ENCODE measurements at places on chromosomes 11 and 22.

DNA sequence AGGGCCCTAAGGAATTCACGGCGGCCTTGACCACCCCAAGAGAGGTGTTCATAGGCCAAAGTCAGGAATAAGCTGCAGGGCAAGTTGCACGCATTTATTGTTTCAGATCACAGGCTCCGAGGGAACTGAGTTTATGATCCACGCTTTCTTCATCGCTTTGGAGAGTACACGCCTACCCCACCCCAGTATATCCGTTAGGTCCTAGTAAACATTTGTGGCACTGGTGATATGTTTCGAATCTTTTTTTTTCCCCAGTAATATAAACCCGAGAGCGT lies 805 bp downstream of the GANAB start:
- no peak for DNase-seq

GRCh38 chr22:46318576-46318975 lies 16.9 kb upstream of the TRMU start:
- no peak for DNase-seq

DNA sequence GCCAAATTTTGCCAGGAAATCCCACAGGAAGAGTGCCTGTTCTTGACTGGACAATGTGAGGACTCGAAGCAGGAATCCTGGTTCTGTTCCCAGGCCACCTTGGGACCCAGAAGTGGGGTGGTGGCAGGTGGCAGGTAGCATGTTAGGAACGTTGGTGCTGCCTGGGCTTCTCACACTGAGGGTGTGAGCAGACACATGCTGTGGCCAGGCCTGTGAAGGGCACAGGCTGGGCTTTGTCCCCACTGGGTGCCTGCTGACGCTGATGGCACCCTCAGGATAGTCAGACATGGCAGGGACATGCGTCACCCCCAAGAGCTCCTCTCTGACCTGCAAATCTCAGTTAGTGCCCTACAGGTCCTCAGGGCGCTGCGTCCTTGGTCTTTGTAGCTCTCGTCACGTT lies 21.1 kb upstream of the NECTIN1 start:
- no peak for DNase-seq

DNA sequence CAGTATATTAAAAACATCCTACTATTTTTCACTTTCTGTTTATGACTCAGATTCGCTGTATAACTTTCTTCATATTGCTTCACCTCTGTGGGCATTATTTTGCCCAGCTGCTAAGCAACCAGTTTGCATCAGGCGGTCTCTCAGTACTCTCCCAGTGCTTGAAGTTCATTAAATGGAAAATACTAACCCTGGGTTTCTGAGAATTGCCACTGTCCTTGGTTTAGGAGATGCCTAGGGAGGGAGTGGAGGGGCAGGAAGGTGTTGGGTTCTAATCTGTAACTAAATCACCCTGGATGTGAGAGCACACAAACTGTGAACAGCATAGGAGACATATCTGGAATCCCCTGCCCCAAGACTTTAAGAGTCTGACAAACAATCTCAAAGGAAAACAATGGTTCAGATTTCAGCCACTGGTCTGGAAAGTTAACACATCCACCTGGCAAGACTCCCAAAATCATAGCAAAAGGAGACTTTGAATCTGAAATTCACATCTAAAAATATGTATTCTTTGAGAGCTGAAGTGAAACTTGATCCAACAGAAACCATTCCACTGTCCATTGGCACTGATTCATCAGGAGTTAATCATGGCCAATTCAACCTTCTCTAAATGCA lies 540.0 kb downstream of the SOX6 start:
- no peak for DNase-seq

DNA sequence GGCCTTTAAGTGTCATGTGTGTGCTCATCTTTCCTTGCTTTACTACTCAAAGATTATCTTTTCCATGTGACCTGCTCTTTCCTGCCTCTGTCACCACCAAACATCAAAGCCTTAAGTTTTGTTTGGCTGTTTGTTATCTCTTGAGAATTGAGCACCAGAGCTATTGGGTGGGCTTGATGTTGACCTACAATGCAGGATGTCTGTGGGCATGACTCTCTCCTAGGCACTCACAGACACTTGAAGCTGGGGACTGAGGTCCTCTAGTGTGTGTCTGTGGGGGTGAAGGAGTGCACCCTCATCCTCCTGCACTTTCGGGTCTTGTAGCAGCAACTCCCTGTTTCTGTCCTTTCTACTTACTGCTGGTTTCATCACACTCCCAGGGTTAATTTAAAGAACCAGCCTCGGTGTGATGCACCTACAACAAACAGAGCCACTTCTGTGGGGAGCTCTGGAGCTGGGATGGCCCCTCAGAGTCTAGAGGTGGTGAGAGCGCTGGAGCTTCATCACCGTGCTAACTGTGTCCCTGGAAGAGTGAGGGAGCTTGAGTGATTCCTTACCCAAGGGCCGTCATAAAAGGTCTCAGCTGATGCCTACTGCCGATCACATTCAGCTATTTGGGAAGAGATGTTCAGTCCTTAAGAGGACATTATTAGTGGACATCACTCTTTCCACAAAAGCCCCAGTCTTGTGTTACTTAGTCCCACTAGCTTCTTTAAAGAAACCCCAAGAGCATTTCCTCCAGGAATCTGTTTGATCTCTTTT lies 56.3 kb downstream of the LRRC74B start:
- no peak for DNase-seq

GRCh38 chr11:127003260-127003981 lies 2.9 kb upstream of the KIRREL3 start:
- DNase-seq = no peak

DNA sequence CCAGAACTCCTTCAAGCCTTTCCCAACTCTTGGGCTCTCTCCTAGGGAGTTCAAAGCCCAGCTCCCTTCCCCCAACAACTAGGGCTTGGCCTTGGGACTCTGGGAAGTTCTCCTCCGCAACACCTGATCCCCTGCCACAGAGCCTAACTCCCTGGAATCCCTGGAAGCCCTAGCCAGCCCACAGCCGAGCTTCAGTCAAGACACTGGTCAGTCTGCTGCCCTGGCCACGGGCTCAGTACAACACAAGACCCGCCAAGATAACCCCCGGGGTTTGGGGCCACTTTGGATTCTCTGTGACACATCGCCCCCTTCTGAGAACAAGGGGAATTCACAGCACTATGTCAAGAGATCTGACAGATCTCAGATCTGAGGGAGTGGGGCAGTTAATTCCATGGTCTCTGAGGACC lies 58.3 kb downstream of the SLC22A12 start:
- no peak for DNase-seq

DNA sequence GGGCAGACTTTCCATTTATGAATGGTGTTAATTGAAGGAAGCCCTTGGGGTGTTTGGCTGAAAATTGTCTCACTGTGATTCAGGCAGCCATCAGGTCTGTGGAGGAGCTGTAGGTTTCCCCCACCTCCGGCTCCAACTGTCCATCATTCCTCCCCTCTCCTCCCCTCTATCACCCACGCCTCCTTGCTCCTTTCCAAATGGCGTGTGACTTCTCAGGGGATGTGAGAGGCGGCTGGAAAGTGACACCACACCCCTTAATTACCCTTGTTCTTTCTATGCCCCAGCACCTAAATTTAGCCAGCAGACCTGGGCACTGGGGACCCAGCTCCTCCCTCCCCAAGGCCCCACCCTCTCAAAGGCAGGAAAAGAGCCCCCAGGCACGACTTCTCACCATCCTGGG lies 38.1 kb upstream of the SYT7 start:
- DNase-seq = no peak

GRCh38 chr22:50301581-50301991 lies 5.9 kb downstream of the PLXNB2 start:
- no peak for DNase-seq

- no peak for DNase-seq
These were observed 8.6 kb upstream of the CD3E start for GRCh38 chr11:118295815-118296454.

DNA sequence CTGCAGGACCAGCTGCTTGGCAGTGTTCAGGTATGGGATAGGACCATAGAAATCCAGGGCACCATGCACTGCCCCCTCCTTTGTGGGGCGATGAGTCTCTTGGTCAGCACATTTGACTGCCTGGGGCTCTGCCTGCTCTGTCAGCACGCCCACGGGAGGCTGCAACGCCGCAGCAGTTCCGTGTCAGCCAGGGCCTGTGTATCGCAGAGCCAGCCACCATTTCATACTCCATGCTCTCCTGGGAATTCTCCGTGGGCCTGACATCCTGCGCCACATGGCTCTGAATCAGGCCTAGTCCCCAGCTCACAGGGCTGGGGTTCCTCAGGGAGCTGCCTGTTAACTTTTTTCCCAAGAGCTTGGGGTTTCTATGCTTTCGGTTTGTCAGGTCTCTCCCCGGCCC lies 16.9 kb upstream of the RELT start:
- no peak for DNase-seq

DNA sequence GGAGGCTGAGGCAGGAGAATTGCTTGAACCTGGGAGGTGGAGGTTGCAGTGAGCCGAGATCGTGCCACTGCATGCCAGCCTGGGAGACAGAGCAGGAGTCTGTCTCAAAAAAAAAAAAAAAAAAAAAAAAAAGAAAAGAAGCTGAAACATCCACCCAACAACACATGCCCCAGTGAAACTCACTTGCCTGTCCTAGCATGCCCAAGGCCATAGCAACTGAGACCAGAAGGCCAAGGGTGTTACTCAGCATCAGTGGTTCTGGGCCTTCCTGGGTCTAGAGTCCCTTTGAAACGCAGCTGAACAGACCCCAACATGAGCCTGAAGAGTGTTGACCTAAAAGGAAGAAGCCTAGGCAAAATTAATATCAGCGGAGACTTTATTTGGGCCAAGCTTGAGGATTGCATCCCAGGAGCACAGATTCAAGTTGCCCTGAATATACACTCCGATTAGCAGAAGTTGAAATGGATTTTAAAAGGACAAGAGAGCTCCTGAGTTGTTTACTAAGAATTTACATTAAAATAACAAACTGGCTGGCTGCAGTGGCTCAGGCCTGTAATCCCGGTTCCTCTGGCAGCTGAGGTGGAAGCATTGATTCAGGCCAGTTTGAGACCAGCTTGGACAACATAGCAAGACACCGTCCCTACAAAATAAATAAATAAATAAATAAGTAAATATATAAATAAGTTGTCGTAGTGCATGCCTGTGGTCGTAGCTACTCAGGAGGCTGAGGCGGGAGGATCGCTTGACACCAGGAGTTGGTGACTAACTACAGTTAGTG lies 7.0 kb downstream of the PRDX5 start:
- DNase-seq = no peak

GRCh38 chr11:27241311-27242122 lies 121.5 kb downstream of the CCDC34 start:
- DNase-seq = no peak

DNA sequence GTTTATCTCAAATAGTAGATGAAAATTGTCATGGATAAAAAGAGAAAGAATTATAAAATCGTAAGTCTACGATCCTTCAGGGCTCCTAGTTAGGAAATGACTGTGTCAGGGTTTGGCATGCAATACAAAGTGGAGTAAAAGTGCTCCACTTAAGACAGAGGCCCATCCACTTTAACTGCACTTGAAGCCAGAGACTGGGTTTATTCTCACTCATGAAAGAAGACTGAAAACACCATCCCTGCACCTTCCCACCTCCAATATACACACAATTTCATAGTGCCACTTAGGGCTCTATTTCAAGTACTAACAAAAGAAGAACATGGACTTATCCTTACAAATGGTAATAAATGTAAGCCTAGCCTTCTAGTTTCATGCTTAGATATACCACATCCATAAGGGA lies 70.7 kb downstream of the ANO5 start:
- no peak for DNase-seq

DNA sequence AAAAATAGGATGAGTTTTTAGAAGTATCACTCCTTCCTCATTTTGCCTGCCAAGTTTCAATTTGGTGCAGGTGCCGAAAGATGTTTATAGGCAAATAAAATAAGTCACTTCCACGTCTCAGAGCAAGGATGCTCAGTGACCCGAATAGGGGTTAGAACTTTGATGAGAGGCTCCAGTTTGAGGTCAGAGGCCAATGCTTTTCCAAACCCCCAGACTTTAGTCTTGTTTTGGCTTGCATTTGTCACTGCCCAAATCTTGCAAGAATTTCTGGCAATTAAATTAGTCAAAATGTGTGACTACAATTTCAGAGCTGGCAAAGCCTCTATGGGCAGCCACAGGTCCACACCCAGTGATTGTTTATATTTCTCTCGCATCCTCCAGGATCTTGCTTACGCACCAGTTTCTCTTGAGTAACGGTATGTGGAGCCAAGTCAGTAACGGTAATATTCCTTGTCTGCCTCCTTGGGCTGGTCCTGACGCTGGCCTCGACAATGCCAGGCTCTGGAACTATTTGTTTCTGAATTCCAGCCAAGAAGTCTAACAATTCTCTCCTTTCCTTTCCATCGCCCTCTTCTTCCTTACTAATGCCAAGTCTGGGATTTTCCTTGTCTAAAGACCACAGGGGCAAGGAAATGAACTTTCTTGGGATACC lies 9.9 kb upstream of the NUP160 start:
- no peak for DNase-seq

DNA sequence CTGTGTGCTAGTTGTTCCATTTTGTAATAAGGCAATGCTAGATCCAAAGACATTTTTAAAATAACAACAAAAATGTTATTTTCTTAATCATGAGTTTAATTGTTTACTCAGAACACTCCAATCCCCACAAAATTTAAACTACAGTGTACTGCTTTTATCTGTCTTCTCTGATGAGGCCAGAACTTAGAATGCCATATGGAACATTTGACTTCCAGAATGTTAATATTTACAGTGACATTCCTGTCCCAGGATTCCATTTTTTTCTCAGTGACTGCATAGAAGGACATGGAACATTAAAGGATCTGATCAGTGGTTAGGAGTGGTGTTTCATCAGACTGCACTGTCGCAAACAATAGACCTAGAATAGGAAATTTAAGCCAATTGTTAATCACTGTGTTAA lies 494.9 kb upstream of the ARHGAP42 start:
- DNase-seq = no peak

GRCh38 chr11:59773083-59773440 lies 17.9 kb downstream of the STX3 start:
- DNase-seq = no peak

GRCh38 chr22:38699143-38699542 lies 1.6 kb downstream of the JOSD1 start:
- DNase-seq = no peak

DNA sequence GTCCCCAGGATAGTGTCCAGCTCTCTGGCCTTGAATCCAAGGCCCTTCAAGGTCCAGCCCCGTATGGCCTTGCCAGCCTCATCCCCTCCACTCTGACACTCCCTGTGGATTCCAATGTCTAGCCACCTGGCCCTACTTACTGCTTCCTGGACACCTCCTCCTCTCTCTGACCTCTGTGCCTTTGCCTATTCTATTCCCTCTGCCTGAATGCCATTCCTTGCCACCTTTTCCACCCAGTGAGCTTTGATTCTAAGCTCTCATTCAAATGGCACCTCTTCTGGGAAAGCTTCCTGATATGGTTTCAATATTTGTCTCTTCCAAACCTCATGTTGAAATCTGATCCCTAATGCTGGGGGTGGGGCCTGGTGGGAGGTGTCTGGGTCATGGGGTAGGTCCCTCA lies 31.9 kb upstream of the TTLL12 start:
- DNase-seq = no peak

GRCh38 chr11:131713529-131714134 lies 343.2 kb downstream of the NTM start:
- DNase-seq = no peak

All from effector CD8-positive, alpha-beta T cell (primary cell).